ENCODE measurements at places on chromosomes 13 and 19. TPM values are rescaled to one million over a fixed set of nuclear protein-coding genes. Genes with fewer than 3 reads are reported as not detected.

The MIA gene
- 1.8 TPM for total RNA-seq

The GPR12 gene
- total RNA-seq = not detected

The PGLYRP2 gene
- total RNA-seq = not detected

The CCDC169 gene
- 2.8 TPM for total RNA-seq

The THAP8 gene
- total RNA-seq = 5.3 TPM

The OR10H1 gene
- not detected for total RNA-seq

The FGF14 gene
- total RNA-seq = 0.52 TPM

The NTN5 gene
- 0.72 TPM for total RNA-seq

The MATK gene
- total RNA-seq = 0.40 TPM

The IQCN gene
- 1.6 TPM for total RNA-seq

The PRODH2 gene
- total RNA-seq = not detected

The SIGLEC5 gene
- not detected for total RNA-seq

The FBN3 gene
- total RNA-seq = not detected

The LAIR1 gene
- total RNA-seq = not detected

The ATP13A1 gene
- total RNA-seq = 51.2 TPM

The KXD1 gene
- total RNA-seq = 180 TPM

The SIGLEC10 gene
- total RNA-seq = not detected

The PDX1 gene
- total RNA-seq = not detected

The KLK3 gene
- total RNA-seq = not detected

The CEACAM7 gene
- not detected for total RNA-seq

The CRTC1 gene
- 2.1 TPM for total RNA-seq

The SELENOV gene
- not detected for total RNA-seq

The MUC16 gene
- total RNA-seq = under 0.01 TPM

The CFD gene
- 0.91 TPM for total RNA-seq

The RASIP1 gene
- 8.3 TPM for total RNA-seq

The IGFLR1 gene
- total RNA-seq = 6.9 TPM

The EEF1AKMT1 gene
- total RNA-seq = 7.1 TPM

The DACH1 gene
- 9.6 TPM for total RNA-seq

The PEG3 gene
- 1.4 TPM for total RNA-seq

The MYO1F gene
- 0.52 TPM for total RNA-seq

The ANKLE1 gene
- total RNA-seq = 0.96 TPM

The MAMSTR gene
- 1.6 TPM for total RNA-seq

The EPSTI1 gene
- total RNA-seq = 11.4 TPM

The TPRX1 gene
- not detected for total RNA-seq

The CRB3 gene
- 1.7 TPM for total RNA-seq

The ICAM5 gene
- 26.7 TPM for total RNA-seq

The FSD1 gene
- total RNA-seq = 21.2 TPM

The PSPN gene
- 1.4 TPM for total RNA-seq

The ACP5 gene
- 1.9 TPM for total RNA-seq

The FUZ gene
- 30.1 TPM for total RNA-seq

The ZNF665 gene
- 3.8 TPM for total RNA-seq

The FCER2 gene
- total RNA-seq = not detected

The SMIM17 gene
- 3.0 TPM for total RNA-seq

The NKPD1 gene
- total RNA-seq = under 0.01 TPM

The PRR19 gene
- 0.88 TPM for total RNA-seq

The ZNF66 gene
- 0.52 TPM for total RNA-seq

The CGB1 gene
- not detected for total RNA-seq

The FAM216B gene
- total RNA-seq = 0.16 TPM

The CYP2F1 gene
- not detected for total RNA-seq

The IGFL4 gene
- not detected for total RNA-seq

The HCN2 gene
- 1.6 TPM for total RNA-seq

The IGFL2 gene
- total RNA-seq = not detected

The PALM gene
- total RNA-seq = 83.0 TPM

Data from epithelial cell of alveolus of lung (primary cell).